ENCODE measurements at places on chromosomes 13 and 19. TPM values are rescaled to one million over a fixed set of nuclear protein-coding genes. Genes with fewer than 3 reads are reported as not detected.

DNA sequence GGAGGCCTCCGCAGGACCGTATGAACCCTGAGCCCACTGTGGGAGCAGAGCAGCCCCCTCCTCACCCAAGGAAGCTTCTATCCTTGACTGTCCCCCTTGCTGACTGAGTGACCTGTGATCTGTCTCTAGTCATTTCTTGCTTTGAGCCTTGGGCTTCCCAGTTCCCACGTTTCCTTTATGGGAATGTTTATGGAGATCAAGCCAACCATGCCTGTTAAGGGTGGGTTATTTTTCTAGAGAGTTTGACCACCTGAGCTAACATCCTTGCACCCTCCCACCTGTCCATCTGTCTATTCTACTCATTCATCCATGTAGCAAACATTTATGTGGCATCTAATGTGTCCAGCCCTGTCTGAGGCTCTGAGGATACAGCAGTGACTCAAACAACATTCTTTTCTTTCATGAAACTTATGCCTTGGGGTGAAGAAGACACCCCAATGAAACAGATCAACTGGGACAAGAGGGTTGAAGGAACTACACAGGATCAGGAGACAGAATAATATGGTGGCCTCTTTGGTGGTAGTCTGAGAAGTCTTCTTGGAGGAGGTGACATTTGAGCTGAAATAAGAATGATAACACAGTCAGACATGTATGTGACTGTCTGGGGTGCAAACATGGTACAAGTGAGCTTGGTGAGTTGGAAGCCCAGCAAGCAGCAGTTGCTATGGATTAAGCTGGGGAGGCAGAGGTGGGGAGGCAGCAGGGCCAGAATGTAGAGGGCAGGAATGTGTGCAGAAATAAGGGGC, 30.5 kb downstream of the CERS4 start:
- DNase-seq = no peak

The FKRP gene
- total RNA-seq = 38.6 TPM

GRCh38 chr19:43306097-43306496, 36.8 kb upstream of the PSG9 start:
- no peak for DNase-seq

The PNMA8B gene
- 5.3 TPM for total RNA-seq

The OVOL3 gene
- not detected for total RNA-seq
